Amniotic epithelial cell (primary cell): ENCODE measurements at places on chromosomes 1 and 21.
A peak's percentile ranks its signal among the peaks of the same experiment; 100 is the strongest.

- no peak for DNase-seq
These were observed 926 bp upstream of the SH3D21 start for GRCh38 chr1:36304970-36305914.

GRCh38 chr1:77830946-77831345 is 51.5 kb downstream of the MIGA1 start:
- DNase-seq = peak; percentile 66

- DNase-seq = no peak
These were observed 18.1 kb upstream of the FAM78B start for GRCh38 chr1:166184897-166185296.

- DNase-seq = peak; percentile 71
These were observed 105.5 kb downstream of the ZC3H11B start for GRCh38 chr1:219507437-219507836.

DNA sequence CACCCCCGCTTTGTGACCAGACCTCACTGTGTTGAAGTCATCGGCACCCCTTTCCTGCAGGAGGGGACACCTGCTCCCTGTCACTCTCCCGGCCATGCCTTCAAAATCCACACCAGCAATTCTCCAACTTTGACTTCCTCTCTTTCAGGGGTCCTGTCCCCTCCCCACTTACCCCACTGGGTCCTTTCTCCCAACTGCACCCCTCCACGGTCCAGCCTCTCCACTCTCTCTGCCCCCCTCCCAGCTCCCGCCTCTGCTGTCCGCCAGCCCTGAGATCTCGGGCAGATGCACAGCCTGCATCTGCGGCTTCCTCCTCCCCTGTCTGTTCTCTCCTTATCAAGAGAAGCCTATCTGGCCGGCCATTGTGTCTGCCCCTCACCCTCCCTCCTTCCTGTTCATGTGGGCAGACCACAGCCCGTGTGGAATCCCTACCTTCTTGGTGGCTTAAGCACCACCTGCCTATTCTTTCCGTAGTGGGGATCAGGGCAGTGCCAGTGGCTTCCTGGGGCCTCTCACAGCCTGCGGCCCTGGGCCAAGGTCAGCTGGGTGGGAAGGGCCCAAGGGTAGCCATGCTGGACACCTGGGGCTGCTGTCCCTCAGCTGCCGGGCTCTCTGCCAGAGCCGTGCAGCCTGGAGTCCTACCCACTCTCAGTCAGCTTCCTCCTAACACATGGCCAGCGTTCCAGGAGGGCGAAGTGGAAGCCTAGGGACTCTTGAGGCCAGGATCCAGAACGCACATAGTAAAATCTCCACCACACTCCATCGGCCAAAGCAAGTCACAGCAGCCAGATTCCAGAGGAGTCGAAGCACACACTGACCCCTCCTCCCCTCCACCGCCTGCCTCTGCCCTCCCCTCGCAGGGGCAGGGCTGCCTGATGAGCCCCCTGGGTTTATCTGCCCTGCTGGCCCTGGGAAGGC is 5.1 kb upstream of the HES4 start:
- DNase-seq = peak; percentile 51

GRCh38 chr1:3003941-3004270 is 17.4 kb upstream of the ACTRT2 start:
- no peak for DNase-seq

- DNase-seq = no peak
These were observed 98.5 kb upstream of the HIVEP3 start for GRCh38 chr1:42017259-42017658.

DNA sequence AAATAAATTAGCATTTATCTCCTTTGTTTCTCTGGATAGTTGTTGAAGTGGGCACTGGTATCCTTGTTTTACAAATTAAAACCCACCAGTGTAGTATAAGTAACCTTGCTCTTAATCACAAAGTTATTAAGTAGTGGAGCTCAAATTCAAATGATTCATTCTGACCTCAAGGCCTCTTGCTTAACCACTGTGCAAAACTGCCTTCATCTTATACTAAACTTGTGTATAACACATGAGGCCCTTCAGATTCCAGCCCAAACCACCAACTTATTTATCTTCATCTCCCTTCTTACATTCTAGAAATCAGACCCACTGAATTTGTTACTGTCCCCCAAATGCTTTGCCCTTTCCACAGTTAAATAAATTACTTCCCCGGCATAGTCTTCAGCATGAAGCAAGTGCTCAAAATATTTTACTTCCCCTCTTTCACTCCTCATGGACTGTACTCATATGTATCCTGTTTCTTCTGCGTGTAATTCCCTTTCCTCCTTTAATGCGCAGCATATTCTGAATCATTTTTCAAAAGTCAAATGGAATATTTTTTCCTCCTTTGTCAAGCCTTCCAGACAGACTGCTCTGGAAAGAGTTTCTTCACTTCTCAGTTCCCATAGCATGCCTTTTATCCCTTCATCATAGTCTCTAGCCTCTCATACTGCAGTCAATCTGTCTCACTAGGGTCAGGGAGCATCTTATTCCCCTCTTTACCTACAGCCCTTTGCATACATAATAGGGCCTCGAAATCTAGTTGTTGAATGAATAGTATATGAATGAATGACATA is 19.0 kb upstream of the DNASE2B start:
- DNase-seq = peak; percentile 95

DNA sequence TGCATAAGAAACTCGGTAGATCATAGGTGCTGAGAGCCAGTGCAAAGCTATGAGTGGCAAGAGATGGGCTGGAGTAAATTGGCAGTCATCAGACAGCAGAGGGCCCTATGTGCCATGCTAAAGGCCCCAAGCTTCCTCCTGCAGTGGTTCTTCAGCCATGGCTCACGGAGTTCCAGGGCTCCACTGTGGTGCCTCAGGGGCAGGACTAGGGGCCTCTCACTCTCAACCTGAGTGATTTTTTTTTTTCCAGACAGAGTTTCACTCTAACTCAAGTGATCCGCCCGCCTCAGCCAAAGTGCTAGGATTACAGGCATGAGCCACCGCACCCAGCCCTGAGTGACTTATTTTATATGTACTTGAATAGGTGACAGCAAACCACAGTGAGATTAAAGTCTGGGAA is 10.4 kb upstream of the GJA8 start:
- DNase-seq = peak; percentile 6
